Activated CD4-positive, alpha-beta memory T cell treated with anti-CD3 and anti-CD28 coated beads, Interleukin-2, amount 10 ng/mL, durations not matched to agents 7 days and 5 days (primary cell): ENCODE measurements at places on chromosomes 12 and 14.

DNA sequence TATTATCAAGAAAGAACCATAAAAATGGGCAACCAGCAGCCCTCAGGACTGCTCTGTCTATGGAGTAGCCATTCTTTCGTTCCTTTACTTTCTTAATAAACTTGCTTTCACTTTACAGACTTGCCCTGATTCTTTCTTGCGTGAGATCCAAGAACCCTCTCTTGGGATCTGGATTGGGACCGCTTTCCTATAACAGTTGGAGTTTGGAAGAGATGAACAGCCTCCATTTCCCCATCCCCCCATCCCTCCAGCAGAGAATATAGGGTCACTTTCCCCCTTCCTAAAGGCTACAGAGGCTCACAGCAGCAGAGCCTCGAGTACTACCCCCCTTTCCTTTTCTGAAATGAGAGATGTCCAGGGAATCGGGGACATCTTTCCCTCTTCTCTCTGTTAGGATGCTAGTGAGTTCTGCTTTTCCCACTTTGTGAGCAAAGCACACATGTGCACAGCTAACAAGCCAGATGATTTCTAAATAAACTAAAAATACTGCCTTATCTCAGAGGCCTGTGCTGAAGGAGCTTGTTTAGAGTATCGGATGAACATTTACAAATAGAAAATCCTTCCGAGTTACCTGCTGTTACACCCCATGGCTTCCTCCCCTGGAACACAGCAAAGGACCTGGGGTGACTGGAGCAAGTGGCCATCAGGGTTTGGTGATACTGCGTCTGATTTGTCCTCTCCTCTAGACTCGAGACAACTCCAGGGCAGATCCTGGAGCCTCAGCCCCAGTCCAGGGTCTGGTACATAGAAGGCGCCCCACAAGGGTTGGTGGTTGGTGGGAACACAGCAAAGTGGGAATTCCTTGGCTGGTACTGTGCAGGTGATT is 144.2 kb downstream of the SLC38A6 start:
- no peak for DNase-seq

DNA sequence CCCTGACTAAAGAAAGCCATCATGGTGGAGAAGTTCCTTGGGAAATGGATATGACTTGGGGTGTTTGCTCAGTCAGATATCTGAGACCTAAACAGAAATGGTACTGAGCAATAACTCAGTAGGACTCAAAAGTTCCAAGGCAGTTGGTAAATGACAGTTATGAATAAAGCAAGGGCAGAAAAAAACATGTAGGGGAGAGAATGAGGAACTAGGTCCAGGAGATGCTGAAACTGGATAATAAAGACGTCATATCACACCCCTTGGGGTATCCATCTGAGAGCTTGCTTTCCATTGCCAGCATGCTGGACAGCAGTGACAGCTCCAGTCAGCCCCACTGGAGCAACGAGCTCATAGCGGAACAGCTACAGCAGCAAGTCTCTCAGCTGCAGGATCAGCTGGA is 37.5 kb downstream of the RPGRIP1 start:
- DNase-seq = no peak

GRCh38 chr14:97319691-97320090 is 522.5 kb downstream of the VRK1 start:
- DNase-seq = no peak

GRCh38 chr12:22641353-22642053 is 16.5 kb downstream of the ETNK1 start:
- no peak for DNase-seq

GRCh38 chr12:6404390-6404789 is 20.4 kb downstream of the LTBR start:
- no peak for DNase-seq

DNA sequence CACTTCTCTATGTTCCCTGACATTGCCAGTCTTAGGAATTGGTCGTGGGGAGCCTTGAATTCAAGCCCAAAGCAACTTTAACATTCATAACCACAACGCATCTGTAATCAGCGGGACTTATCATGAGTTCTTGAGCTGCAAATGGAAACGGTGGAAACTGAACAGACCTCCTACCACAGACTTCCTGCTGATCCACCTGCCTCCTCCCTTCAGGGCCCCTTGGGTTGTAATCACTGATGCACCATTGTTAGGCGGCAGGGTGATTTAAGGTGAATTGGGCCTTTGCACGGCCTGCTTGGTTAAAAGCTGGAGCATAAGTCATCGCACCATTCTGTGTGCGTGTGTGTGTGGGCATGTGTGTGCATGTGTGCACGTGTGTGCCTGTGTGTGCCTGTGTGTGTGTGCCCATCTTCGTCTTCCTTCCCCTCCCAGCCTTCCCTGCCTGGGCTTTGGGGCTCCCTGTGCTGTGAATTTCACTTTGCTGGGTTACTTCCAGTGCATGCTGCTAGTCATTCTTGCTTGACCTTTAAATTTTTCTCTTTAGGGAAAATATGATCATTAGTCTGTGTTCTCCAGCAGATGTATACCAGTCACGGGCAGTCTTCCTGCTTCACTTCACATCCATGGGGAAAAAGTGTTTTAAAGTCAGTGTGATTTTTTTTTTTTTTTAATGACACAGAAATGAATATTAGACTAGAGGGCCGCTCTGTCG is 29.1 kb downstream of the CHST11 start:
- peak; percentile 72 for DNase-seq

GRCh38 chr12:121713793-121714192 is 1.2 kb downstream of the TMEM120B start:
- DNase-seq = no peak

DNA sequence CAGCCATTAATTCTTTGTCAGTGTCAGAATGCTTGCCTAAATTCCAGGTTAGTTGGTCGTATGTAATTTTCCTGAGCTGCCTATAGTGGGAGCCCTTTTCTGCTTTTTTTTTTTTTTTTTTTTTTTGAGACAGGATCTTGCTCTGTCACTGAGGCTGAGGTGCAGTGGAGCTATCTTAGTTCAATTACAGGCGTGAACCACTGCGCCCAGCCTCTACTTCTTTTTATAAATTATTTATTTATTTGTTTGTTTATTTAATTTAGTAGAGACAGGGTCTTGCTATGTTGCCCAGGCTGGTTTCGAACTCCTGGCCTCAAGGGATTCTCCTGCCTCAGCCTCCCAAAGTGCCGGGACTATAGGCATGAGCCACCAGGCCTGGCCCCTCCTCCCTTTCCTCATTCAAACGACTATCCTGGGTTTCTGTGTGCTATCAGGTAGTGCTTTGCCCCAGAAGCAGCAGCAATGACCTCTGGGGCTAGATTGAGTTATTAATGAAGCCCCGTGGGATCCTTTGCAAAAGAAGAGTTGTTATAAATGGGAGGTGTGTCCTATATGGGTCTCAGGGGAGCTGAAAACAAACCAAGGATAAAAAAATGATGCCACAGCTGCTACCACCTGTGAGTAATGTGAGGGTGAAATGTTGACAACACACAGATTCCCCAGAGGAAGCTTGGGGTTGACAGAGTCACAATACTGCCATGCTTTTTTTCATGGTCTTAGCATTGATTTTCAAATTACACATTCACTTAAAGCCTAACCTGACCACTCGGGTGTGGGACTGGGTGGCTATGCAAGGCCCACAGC is 34.6 kb upstream of the NFKBIA start:
- DNase-seq = no peak

DNA sequence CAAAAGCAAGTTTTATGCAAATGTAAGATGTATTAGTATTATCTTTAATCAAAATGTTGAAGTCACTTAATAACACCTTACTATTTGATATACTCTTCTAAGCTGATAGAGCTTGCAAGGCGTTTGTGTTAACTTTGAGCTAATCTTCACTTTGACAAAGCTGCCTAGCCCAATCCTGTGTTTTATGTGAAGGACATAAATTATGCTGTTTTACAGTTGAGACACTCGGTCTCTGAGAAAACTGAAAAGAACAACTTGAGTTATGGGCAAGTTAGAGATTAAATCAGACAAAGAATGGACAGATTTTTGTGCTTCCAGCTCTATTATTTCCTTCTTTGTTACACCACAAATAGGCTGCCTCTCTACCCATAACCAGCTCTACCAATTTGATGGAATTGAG is 42.0 kb upstream of the DAAM1 start:
- DNase-seq = no peak

DNA sequence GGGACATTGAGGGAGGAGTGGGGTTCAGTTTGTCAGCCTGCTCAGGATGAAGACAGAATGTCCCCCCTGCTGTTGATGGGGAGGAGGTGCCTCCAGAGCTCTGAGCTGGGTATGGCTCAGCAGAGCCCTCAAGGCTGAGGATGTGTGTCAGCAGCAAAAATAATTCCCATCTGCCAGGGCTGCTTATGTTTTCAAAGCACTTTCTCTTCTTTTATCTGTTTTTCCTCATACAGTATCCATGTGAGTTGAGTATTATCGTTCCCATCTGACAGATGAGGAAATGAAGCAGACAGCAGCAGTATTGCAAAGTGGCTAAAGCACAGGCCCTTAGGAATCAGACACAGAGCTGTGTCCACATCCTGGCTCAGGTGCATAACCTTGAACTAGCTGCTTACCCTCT is 94.1 kb downstream of the SLC8A3 start:
- DNase-seq = no peak

DNA sequence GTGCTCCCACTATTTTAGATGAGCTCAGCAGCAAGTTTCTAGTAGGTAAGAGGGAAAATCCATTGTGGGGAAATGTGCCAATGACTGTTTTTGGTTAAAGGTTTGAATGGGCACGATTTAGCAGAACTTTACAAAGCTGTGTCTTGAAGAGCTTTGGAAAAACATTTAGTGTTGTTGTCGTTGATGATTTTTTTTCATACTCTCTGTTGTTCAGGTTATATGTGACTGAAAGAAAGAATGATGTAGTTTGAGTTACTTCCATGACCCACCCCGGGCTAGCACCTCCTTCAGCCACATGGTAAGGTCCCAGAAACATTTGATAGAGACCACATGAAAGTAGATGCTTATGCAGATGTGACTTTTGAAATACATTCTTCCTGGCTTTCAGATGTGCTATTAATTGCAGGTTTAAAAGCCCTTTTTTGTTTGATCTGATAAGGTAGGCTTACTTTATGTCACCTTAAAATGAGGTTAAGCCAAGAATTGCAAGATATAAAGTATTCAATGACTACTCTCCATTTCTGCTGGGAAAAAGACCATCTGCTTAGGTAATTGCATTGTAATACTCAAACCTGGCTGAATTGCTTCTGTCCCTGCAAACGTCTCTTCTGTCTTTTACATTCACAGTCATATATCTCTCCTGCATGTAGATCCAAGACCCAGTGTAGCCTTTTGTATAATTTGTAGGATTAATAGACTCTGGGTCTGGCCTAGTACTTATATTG is 250.6 kb downstream of the RGS6 start:
- no peak for DNase-seq

DNA sequence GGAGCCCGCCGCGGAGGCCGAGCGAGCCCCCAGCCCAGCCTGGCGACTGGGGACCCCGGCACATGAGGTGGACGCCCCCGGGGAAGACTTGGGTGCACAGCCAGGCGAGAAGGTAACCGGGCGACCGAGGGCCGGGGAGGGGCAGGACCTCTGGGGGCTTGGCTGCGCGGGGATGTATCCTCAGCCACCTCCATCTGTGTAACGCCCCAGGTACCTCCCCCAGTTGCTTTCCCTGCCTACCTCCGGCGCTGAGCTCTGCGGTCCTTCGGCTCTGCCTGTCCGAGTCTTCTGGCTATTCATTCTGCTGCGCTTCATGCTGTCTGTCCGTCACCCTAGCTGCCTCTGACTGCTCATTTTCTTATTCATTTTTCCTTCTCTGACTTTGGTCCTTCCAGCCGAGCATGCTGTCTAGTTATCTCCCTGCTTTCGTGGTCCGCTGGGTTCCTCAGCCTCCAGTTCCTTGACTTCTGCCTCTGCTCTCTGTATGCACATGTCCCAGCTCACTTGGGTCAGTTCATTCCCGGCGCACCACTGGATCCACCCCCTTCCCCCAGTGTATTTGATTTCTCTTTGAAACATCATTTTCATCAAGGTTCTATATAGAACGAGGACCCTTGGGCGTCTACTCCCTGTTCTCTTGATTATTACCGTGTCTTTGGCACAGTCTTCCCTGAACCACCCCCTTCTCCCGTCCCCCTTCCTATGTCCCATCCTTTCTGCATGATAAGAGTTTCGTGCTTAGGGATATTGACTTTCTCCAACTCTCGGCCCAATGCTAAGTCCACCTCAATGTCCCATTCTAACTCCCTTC is 612 bp downstream of the PHC1 start:
- peak; percentile 63 for DNase-seq
